Hematopoietic multipotent progenitor cell treated with erythropoietin and hydrocortisone succinate and interleukin-3 and kit ligand, for 17 days (in vitro differentiated cells): ENCODE measurements at places on chromosomes 7 and 10.

GRCh38 chr10:32987172-32987571 lies 29.1 kb upstream of the ITGB1 start:
- DNase-seq, result no peak

GRCh38 chr7:99008921-99009530 lies 130.7 kb downstream of the TRRAP start:
- no peak for DNase-seq

DNA sequence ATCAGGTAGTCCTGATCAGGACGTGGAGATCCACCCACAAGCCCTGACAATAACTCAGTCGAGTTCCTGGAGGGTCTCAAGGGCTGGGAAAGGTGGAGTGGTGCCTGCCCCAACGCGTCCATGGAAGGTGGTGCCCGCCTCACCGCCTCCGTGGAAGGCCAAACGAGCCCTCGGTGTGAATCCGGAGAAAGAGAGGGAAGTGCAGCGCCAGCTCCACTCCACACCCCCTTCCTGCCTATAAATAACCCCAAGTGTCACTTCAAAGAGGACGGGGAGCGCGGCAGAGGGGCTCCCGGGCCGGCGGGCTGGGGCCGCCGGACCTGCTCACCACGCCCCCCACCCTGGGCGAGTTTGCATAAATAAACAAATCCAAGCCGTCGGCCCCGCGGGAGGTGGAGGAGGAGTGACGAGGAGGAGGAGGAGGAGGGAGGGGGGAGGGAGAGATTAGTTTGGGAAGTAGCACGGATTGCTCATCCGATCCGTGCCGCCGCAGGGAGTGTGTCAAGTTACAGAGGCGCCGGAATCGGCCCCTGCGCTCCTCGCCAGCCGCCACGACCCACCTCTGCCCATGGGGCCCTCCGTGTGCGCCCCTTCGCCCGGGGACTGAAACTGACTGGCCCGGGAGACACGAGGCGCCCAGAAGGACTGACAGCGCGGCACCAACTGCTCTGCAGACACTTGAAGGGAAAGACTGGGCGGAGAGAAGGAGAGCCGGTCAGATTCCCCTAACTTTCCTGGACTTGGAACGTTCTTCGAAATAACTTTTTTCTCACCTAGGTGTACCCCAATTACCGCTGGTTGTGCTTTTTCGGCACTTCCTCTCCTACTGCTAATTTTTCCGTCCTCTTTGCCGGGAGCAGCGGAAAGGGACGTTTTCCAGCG lies at the start of gene COL13A1:
Gene COL13A1, plus strand, starts transcription at position 473 of the 882 bp plus-strand sequence. CDS start 518 bp downstream, outside the sequence.
- DNase-seq, result no peak

DNA sequence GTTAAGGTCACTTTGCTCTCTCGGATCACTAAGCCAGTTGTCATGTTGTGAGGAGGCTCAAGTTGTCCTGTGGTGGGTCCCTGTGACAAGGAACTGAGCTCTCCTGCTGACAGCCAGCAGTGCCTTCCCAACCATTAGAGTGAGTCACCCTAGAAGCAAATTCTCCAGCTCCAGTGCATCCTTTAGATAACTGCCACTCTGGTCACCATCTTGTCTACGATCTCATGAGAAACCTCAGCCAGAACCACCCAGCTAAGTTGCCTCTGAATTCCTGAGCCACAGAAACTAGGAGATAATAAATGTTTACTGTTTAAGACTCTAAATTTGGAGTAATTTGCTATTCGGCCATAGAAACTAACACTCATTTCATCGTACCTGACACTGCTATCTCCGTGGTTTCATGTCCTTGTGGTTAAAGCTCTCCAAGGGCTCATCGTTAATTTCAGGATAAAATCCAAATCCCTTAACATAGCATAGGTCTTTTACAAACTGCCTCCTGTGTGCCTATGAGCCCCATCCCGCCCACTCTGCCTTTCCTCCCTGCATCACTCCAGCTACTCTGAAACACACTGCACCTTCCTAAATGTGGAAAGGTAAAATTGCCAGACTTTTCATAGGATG lies 56.5 kb upstream of the WIPF3 start:
- no peak for DNase-seq

GRCh38 chr7:101900103-101900502 lies 82.7 kb downstream of the CUX1 start:
- no peak for DNase-seq

DNA sequence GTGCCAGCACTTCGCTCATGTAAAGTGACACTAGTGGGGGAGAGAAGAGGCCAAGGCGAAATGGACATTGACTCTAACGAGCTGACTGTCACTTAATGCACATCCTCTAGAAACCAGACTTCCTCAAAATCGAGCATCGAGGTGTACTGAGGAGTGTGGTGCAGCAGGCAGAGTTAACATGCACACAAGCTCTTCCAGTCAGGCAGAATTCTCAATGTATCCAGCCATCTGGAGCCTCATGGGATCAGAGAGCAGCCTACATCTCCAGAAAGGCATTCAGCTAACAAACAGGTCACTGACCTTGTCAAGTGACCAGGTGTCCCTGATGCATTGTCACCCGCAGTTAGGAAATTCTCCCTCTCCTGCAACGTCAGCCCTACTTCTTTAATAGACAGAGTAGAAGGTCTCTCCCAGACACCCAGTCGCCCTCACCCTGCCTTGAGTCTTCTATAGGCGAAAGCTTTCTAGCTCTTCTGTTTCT lies 259.8 kb upstream of the AOAH start:
- DNase-seq, result no peak

GRCh38 chr7:11910253-11910652 lies 78.3 kb upstream of the THSD7A start:
- no peak for DNase-seq

GRCh38 chr7:40804477-40805215 lies 669.8 kb downstream of the SUGCT start:
- DNase-seq, result no peak

- DNase-seq, result no peak
Observed at GRCh38 chr7:24026351-24026750, 257.6 kb upstream of the NPY start.

- peak; percentile 70 for DNase-seq
Observed at GRCh38 chr10:63720072-63720537, 198.9 kb downstream of the REEP3 start.

DNA sequence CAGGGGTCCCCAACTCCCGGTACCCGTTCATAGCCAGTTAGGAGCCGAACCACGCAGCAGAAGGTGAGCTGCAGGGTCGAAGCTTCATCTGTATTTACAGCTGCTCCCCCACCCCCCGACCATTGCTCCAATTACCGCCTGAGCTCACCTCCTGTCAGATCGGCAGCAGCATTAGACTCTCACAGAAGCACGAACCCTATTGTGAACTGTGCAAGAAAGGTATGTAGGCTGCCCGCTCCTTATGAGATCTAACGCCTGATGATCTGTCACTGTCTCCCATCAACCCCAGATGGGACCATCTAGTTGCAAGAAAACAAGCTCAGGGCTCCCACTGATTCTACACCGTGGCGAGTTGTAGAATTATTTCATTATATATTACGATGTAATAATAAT lies 14.6 kb upstream of the AZGP1 start:
- no peak for DNase-seq

DNA sequence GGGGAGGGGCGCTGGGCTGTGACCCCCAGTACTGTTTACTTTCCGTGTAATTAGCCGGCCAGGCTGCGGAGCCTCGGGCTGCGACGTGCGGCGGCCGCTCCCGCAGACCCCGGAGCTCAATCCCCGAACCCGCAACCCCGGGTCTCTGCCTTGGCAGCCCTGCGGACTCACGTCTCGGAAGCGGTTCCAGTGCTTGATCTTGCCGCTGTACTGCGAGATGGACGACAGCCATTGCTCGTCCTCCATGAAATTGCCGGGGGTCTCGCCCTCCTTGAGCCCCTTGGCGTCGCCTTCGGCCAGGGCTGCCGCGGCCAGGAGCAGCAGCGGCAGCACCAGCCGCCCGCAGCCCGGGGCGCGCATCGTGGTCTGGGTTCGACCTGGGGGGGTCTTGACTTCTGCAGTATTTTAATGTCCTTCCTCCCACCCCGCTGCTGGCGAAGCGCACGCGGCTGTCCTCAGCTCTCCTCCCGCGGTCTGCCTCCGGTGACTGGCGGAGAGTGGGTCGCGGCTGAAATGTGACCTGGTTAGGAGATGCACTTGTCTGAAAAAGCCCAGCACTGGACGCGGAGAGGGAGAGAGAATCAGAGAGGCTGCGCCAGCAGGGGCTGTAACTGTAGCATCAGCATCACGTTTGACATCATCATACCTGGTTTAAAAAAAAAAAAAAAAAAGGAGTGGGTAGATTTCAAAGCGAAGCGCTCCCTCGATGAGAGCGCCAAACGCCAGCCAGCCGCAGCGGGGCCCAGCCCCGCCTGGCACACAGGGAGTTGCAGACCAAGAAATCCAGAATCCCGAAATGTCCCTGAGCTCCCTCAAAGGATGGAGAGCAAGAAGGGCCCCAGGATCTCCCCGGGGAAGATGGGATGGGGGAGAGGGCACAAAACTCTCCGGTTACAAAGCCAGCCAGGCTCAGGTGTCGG lies at the start of gene SPOCK2:
Gene SPOCK2, minus strand, starts transcription at position 583 of the 920 bp plus-strand sequence. Its CDS starts 223 bp downstream, at position 360.
- no peak for DNase-seq

DNA sequence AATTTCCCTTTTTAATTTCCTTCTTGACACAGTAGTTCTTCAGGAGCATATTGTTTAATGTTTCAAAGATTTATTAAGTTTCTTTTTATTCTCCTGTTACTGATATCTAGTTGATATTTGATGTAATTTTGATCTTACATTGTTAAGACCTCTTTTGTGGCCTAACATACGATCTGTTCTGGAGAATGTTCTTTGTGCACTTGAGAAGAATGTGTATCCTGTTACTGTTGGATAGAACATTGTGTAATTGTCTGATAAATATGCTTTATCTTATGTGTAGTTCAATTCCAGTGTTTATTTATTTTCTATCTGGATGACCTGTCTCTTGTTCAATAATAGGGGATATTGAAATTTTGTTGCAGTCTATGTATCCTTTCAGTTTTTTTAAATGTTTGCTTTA lies 106.7 kb downstream of the ITGB1 start:
- no peak for DNase-seq

GRCh38 chr10:24603333-24603732 lies 120.4 kb downstream of the ARHGAP21 start:
- no peak for DNase-seq

DNA sequence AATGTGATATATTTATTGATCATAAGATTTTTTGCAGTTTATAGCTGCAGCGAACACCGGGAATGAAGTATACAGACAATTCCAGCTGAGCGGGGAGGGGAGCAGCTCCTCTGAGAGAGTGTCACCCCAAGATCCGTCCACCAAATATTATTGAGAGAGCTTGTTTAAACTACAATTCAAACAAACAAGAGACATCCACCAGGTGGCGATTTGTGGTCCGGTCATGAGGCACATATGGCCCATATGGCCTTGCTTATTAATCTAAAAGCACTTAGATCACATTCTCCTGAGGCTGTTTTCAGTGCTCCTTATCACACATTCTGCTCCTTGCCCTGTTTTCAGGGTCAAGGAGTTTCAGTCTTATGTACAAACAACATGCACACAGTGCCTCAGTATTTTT lies 83.1 kb downstream of the THSD7A start:
- DNase-seq, result no peak

GRCh38 chr10:71231206-71231605 lies 18.8 kb downstream of the UNC5B start:
- DNase-seq, result no peak

DNA sequence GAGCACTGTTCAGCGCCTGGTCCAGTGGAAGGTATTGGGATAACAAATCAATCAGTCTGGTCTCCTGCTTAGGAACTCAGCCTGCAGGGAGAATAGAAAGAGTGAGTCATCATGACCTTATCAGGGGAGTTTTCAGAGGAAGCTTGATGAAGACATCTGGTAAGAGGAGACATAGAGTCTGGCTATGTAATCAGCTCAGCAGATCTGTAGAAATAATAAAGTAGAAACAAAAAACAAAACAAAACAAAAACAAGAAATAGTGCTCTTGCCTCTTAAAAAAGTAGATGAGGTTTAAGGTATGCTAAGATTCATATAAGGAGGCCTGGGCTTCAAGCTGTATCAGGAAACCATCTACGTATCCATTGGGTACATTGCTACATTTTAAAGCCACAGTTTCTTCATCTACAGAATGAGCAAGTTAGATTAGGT lies 14.4 kb downstream of the TAS2R41 start:
- no peak for DNase-seq

DNA sequence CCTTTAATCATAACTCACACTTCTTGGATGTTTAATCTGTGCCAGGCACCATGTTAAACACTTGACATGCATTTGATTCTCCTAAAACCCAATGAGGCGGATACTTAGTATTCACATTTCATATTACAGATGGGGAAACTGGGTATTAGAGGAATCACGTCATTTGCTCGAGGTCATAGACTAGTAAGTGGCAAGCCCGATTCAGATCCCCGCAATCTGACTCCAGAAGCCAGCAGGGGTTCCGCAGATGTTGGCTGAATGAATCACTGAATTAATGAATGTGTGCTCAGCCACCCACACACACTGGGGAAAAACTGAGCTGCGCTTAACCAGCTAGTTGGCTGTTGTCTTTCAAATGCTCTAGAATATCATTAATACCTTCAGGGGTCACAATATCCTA lies 22.5 kb upstream of the ENO4 start:
- no peak for DNase-seq

DNA sequence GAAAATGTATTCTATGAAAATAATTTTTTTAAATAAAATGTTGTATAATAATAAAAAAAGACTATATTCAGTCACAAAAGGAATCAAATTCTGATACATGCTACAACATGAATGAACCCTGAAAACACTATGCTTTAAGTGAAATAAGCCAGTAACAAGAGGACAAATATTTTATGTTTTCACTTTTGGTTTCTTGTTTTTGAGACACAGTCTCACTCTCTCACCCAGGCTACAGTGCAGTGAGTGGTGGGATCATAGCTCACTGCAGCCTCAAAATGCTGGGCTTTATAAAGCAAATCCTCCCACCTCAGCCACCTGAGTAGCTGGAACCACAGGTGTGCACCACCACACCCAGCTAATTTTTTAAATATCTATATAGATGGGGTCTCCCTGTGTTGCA lies 64.2 kb downstream of the CNOT4 start:
- DNase-seq, result no peak

- no peak for DNase-seq
Observed at GRCh38 chr10:76382381-76382851, 951.0 kb downstream of the LRMDA start.

GRCh38 chr7:74429153-74429747 lies 24.5 kb upstream of the GTF2IRD1 start:
- no peak for DNase-seq

- DNase-seq, result no peak
Observed at GRCh38 chr7:23743226-23743625, 33.2 kb downstream of the STK31 start.

- DNase-seq, result no peak
Observed at GRCh38 chr7:38351601-38352000, 78.2 kb upstream of the TARP start.

- DNase-seq, result no peak
Observed at GRCh38 chr7:108340856-108341411, 115.3 kb downstream of the NRCAM start.

- DNase-seq, result no peak
Observed at GRCh38 chr10:133279326-133280226, 2.9 kb upstream of the ADAM8 start.
